Left lung (tissue), 14 donors: ENCODE measurements at places on chromosomes 3 and 15. TPM values are rescaled to one million over a fixed set of nuclear protein-coding genes. Genes with fewer than 3 reads are reported as not detected.

GRCh38 chr3:196140224-196140623, 58.3 kb upstream of the TFRC start:
- no peak for DNase-seq
- no peak overlapping the region for H3K4me3 ChIP-seq
- no peaks in the 10 kb centered on the region for H3K27me3 ChIP-seq

DNA sequence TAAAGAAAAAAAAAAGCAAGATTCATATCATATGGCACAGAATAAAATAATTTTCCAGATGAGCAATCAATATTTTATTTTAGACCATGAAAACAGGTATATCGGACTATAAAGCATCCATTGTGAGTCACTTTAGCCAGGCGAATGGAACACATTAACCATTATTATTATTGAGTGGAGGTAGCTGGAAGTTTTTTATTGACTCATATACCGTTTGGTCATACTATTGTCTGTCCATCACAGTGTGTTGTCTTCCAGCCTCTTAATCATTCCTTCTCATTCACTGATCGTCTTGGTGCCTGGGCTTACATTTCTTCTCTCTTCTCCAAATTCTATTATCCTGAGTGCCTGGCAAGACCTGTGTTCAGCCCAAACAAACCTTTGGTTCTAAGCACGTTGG, 634.8 kb downstream of the MECOM start:
- H3K36me3 ChIP-seq, result no peaks in the 10 kb centered on the region
- H3K4me1 ChIP-seq, result no peaks in the 10 kb centered on the region
- no peak for DNase-seq
- H3K27ac ChIP-seq, result no peak overlapping the region
- H3K27me3 ChIP-seq, result no peaks in the 10 kb centered on the region

The PLSCR5 gene
- not detected for total RNA-seq

- peaks cover 83% of the 10 kb centered on the region for H3K4me1 ChIP-seq
- no peaks in the 10 kb centered on the region for H3K27me3 ChIP-seq
- no peak for DNase-seq
- H3K27ac ChIP-seq, result peak overlapping the region; percentile 91
- H3K36me3 ChIP-seq, result no peaks in the 10 kb centered on the region
These were observed 4.9 kb downstream of the MGLL start for GRCh38 chr3:127817406-127817841.
